ENCODE measurements at places on chromosomes 11 and 22. TPM values are rescaled to one million over a fixed set of nuclear protein-coding genes. Genes with fewer than 3 reads are reported as not detected.

FXYD6 gene
- 30.7 TPM for total RNA-seq

FAM83F gene
- total RNA-seq: 13.5 TPM

B4GALNT4 gene
- total RNA-seq: 92.6 TPM

DNA sequence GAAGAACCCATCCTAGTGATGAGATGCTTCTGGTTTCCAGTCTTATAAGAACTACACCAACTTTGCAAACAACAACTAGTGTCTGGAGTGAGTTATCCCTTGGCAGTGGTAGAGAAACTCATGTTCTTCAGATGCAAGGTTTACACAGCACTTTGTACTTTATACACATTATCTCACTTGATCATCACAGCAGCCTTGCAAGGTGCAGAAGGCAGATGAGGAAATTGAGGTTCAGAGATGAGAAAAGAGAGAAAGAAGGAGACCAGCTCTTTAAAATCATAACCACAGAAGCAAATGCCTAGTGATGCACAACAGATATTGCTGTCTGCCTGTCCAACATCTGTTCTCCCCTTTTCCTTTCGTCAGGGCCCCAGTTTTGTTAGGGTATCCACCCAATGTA lies 16.7 kb upstream of the CD44 start:
- DNase-seq: no peak

- DNase-seq: no peak
These were observed 23.6 kb upstream of the ETS1 start for GRCh38 chr11:128610721-128611617.

DNA sequence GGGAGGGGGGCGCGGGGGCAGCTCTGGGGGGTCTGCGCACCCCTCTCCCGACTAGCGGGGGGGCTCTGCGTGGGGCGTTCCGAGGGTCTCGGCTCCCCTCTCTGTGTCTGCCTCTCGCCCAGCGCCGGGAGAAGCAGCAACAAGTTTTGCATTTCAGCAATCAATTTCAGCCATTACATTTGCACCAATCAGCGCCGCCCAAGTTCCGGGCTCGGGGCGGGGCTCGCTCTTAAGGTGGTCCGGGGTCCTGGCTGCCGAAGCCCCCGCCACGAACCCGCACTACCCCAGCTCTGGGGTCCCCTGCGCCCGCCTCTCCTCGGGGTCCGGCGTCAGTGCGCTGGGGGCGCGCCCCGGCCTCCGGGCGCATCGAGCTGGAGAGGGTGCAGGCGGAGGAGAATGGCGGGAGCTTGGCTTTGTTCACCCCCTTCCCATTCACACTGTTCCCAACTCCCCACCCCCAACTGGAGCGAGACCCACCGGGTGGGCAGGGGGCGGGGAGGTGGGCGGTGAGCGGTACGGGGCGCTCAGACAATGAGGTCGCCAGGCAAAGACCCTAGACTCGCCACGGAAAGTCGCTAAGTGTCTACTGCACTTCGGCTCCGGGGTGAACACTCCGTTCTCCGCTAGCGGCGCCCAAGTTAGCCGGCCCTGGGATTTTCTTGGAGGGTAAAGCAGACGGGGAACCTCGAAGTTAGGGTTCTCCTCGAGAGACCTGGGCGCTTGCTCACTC lies at the start of gene MN1:
Gene MN1, minus strand, starts transcription at position 141 of the 730 bp plus-strand sequence. CDS start 1,213 bp downstream, outside the sequence.
- DNase-seq: peak; percentile 86

- DNase-seq: no peak
These were observed 4.5 kb downstream of the MPPED2 start for GRCh38 chr11:30581675-30582074.

All from GM23338 (cell line).